Activated T-cell treated with anti-CD3 and anti-CD28 coated beads, Interleukin-2, amount 50 U/mL, for 72 hours (primary cell): ENCODE measurements at places on chromosomes 7 and 10.

DNA sequence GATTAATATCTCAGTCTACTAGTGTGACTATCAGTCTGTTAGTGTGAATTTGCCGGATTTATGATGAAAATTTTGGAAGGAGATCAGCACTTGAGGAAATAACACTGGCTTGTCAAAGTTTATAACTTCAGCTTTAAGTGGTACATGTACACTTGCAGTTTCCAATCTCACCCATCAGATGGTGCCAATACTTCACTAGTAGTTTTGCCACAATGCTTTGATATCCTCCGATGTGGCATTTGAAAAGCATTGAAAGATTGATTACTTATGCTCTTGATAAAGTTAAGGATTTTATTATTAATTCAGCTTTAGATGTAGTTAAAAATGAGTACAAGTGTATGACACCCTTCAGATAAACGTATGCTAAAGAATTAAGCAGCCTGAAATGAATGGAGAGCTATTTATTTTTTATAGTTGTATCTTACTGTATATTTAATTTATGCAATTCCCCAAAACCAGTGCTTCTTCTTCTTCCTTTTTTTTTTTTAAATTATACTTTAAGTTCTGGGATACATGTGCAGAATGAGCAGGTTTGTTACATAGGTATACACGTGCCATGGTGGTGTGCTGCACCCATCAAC lies 98.2 kb downstream of the ANLN start:
- H3K27me3 ChIP-seq = no peaks in the 10 kb centered on the region
- no peak overlapping the region for H3K4me3 ChIP-seq
- H3K4me1 ChIP-seq = peaks cover 5% of the 10 kb centered on the region
- H3K36me3 ChIP-seq = peaks cover 2% of the 10 kb centered on the region

DNA sequence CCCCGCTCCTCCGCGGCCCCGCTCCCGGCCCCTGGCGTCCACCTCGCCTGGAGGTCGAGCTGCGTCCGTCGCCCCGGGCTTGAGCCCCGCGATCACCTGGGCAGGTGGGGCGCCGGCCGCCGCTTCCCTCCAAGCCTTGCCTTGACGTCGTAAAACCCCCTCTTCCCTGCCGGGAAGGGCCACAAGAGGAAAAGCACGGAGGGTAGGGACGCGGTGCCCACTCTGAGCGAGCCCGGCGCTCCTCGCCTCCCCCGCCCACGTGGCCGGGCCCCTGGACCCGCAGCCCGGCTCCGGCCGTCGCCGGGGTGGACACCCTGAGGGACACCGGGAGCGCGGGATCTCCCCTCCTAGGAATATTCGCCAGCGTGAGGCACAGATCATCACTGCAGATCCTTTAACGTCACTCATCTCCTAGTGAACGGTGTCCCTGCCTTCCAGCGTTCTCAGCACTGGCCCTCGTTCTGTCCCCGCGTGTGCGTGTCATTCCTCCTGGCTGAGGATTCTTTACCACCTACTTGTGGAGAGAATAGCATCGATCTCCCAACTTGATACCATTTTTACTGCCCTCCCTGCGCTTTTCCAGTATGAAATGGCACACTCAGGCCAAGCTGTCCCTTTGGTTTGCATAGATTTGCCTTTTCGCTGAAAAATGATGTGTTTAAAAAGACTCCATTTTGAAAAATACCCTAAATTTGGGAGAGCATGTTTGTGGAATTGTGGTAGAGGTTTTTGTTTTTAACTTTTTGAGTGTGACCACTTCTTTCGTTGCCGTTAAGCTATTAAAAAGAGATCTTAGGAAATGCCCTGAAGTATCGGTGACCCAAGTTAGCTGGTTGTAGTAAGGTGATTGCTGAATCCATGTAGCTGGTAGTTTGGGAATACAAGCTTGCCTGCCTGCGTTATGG lies 649 bp downstream of the ACTR3B start:
- peak overlapping the region; percentile 61 for H3K27ac ChIP-seq
- peaks cover 18% of the 10 kb centered on the region for H3K4me1 ChIP-seq
- DNase-seq = peak; percentile 11
- H3K4me3 ChIP-seq = peak overlapping the region; percentile 92
- H3K36me3 ChIP-seq = no peaks in the 10 kb centered on the region
- H3K27me3 ChIP-seq = no peaks in the 10 kb centered on the region

GRCh38 chr10:6201516-6201975 lies 1.2 kb upstream of the PFKFB3 start:
- peaks cover 31% of the 10 kb centered on the region for H3K4me1 ChIP-seq
- H3K4me3 ChIP-seq = peak overlapping the region; percentile 94
- H3K27ac ChIP-seq = peak overlapping the region; percentile 71
- DNase-seq = peak; percentile 85
- no peaks in the 10 kb centered on the region for H3K27me3 ChIP-seq
- H3K36me3 ChIP-seq = peaks cover 15% of the 10 kb centered on the region

- peaks cover 36% of the 10 kb centered on the region for H3K27me3 ChIP-seq
- H3K27ac ChIP-seq = no peak overlapping the region
- no peak for DNase-seq
- H3K4me3 ChIP-seq = no peak overlapping the region
- no peaks in the 10 kb centered on the region for H3K36me3 ChIP-seq
Measured at GRCh38 chr10:14356921-14357320, 26.2 kb upstream of the FRMD4A start.

- H3K4me1 ChIP-seq = no peaks in the 10 kb centered on the region
- H3K4me3 ChIP-seq = no peak overlapping the region
- no peaks in the 10 kb centered on the region for H3K27me3 ChIP-seq
- peaks cover 6% of the 10 kb centered on the region for H3K36me3 ChIP-seq
Measured at GRCh38 chr7:41592794-41593193, 110.1 kb downstream of the INHBA start.

- H3K27me3 ChIP-seq = no peaks in the 10 kb centered on the region
- H3K4me3 ChIP-seq = no peak overlapping the region
- peaks cover 3% of the 10 kb centered on the region for H3K36me3 ChIP-seq
Measured at GRCh38 chr10:118032564-118032963, 14.2 kb downstream of the RAB11FIP2 start.
